Stimulated activated CD8-positive, alpha-beta memory T cell treated with anti-CD3 and anti-CD28 coated beads, Interleukin-7, amount 100 ng/mL, for 1 hour (primary cell): ENCODE measurements at places on chromosomes 1 and 21.

DNA sequence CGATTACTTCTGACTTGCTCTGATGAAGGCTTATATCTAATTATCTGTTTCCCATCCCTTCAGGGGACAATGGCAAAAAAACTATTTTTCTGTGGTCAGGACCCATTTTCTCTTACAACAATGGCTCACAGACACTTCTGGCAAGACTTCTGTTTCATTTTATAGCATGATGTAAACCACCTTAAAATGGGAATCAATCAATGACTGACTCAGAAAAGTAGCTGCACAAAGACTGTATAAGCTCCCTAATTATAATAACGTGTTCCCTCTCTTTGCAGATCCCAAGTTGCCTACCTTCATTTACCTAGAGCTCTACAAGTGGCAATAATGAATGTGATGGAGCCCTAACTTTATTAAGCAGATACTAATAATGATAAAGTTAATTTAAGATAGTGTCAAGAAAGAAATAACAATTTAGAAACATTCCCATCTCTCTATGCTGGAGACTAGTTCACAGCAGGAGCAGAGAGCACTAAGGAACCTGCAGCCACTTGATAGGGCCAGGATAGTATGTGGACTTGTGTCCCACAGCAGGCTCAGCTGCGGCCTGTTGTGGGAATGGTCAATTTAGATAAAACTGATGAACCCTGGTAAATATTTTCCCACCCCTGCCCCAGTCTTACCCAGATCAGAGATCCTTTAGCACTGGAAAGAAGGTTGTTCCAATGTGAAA is 538 bp downstream of the GBP2 start:
- DNase-seq: no peak

DNA sequence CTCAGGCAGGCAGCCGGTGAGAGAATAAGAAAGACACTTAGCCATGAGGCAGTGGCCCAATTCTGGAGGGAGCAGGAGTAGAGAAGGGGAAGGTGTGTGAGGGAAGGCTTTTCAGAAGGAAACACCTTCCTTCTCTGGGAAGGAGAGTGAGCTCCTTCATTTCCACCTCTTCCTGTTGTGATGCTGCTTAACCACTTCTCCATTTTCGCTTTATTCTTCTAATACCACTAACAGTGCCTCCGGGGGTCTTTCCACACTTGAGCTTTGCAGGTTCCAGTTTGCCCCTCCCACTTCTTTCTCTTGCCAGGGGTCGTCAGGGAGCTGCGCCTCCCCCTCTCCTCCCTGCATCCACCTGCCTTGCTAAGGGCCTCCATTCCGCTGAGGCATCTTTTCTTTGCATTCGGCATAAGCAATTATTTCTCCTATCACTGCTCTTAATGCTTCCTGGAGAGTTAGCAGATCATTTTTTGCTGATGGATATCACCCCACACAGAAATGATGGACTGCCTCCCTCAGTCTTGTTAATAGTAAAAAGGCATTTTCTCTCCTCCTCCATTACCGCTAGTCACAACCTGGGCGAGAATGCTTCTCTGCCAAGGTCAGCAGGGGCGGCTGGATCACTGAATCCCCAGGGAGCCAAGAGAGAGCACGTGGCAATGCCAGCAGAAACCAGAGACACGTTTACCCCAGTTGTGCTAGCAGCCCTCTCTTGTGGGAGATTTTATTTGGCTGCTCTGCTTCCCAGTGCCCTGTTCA is 74.8 kb downstream of the ELAVL4 start:
- DNase-seq: no peak

DNA sequence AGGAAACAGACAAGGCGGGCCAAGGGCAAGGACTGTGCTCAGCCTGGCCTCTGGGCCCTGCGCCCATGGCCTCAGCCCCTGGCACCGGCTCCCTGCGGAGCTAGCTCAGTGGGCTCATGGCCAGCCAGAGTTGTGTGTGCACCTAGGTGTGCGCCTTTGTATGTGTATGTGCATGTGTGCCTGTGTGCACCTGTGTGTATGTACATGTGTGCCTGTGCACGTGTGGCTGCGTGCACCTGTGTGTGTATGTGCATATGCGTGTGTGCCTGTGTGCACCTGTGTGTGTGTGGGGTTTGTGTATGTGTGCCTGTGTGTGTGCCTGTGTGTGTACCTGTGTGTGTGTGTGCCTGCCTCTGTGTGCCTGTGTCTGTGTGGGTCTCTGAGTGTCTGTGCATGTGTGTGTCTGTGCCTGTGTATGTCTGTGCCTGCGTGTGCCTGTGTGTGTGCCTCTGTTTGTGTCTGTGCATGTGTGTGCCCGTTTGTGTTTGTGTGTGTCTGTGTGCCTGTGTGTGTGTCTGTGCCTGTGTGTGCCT is 7.4 kb downstream of the GPR137B start:
- no peak for DNase-seq

GRCh38 chr1:212291505-212292134 is 6.4 kb downstream of the PPP2R5A start:
- no peak for DNase-seq

DNA sequence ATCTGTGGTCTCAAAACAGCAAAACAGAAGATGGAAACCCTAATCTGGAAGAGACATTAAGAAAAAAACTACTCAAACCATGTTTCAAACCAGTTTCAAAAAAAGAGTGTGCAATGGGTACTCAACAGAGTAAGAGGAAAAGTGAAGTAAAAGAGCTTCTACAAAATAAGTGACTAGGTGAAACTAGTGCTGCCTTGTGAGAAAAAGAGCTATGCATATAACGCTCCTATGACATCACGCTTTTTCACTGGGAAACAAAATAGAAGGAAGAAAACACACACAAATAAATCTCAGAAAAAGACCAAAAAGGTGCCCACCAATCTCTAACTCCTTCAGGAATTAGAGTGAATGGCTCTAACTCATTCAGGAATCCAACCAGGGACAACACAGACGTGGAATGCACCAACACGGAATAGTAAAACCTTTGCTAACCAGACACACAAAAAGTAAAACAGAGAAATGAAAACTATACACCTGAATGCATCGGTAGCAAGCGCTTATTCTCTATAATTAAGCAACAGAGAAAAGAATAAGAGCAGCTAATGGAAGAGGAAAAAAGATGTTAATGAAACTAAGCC is 1.3 kb downstream of the FOXJ3 start:
- no peak for DNase-seq

DNA sequence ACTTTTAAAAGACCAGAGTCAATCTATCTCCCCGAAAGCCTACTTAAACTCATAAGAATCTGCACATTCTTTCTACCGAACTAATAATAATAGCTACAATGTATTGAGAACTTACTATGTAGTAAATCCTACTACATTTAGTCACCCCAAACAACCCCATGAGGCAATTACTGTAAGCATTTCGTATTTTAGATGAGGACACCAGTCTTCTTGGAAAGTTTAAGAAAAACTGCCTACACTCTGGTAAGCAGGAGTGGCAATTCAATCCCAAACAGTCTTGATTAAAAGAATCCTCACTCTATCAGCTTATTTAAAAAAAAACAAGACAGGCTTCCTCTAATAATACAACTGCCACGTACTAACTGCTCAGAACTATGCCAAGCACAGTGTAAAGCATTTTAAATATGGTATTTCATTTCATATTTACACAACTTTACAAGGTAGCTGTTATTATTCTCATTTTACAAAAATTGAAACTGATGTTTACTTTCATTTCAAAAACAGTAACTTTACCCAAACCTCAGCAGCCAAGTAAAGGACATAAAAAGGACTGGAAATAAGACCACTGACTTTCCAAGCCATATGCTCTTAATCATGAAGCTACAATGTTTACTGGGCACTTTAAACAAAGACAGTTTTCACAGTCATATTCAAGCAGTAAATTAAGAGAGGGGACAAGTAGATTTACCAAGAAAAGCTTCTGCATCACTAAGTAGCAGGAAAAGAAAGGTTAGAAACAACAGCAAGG is 13.9 kb downstream of the ARID4B start:
- DNase-seq: no peak

DNA sequence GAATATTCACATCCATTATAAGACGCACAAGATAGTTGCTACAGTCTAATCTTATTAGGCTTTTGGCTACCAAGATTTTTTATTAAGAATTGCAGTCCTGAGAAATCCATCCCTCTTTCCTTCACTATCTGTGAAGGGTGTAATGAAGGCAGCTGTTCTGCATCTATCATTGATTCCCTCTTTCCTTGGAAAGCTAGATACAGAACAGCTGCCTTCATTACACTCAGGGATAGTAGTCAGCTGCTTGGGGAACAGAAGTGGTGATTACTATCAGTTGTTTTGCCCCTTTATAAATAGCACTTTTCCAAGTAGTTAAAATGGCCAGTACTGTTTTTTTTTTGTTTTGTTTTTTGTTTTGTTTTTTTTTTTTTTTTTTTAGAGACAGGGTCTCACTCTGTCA is 70.2 kb downstream of the IARS2 start:
- DNase-seq: no peak

- DNase-seq: no peak
These were observed 35.1 kb upstream of the PWP2 start for GRCh38 chr21:44072111-44072510.

DNA sequence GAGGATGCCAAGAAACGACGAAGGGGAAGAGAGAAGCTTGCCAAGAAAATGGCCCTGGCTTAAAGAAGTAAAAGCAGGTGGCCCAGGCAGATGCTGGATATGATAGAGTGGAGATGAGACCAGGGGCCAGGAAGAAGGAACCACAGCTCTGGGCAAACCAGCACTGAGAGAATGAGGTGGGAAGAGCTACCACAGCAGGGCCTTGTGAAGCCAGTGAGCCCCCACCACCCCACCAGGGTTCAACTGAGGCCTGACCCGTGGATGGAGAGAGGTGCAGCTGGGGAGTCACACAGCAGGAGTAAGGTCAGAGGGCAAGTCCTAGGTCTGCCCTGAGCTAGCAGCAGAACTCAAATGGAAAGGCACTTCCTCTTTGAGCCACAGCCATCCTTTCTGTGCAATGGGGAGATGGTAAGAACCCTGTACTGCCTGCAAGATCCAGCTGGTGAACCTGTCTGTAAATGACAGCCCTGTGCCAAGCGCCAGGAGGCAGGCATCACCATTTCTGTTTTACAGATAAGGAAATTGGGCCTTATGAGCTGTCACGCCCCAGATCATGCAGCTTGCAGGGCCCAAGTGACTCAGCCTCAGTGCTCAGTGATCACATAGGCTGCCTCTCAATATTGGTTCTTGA is 8.5 kb downstream of the SH3BGRL3 start:
- DNase-seq: no peak

DNA sequence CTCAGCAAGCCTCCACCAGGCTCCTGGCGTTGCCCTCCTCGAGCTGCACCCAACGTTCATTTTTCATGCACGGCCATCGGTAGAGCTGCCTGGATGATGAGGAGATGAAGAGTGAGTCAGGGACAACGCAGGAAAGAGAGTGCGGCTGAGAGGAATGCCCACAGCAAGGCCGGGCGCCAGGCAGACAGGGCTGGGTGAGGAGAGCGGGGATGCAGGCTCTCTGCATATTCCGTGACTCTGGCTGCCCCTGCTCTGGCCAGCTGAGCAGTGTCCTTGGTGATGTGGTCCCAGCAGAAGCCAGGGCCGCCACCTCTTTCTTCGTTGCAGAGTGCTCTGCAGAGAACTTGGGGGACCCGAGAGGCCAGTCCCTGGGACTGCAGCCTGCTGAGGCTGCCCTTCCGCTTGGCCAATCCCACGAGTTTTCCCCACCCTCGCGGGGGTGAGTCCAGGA is 10.8 kb downstream of the UMODL1 start:
- no peak for DNase-seq

- DNase-seq: no peak
These were observed 3.8 kb upstream of the MYOG start for GRCh38 chr1:203089651-203090045.

DNA sequence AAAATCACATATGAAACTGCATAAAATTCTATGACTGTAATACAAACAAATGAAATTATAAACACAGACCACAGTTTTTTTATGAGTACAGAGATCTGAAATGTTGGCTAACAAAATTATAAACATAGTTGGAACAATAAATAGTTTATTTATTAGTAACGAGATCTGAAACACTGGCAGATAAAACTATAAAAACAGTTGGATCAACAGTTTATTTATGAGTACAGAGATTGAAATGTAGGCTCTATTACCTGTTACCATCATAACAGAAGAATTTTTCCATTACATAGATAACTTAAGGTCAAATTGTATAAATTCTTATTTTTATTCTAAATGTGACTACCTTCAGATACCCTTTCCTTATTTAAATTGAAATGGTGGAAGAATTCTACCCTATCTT is 14.5 kb downstream of the EYA3 start:
- no peak for DNase-seq
